ENCODE measurements at places on chromosomes 11 and 22.
A peak's percentile ranks its signal among the peaks of the same experiment; 100 is the strongest.

- DNase-seq: no peak
Measured at GRCh38 chr22:43207849-43208702, 21.1 kb upstream of the TTLL12 start.

DNA sequence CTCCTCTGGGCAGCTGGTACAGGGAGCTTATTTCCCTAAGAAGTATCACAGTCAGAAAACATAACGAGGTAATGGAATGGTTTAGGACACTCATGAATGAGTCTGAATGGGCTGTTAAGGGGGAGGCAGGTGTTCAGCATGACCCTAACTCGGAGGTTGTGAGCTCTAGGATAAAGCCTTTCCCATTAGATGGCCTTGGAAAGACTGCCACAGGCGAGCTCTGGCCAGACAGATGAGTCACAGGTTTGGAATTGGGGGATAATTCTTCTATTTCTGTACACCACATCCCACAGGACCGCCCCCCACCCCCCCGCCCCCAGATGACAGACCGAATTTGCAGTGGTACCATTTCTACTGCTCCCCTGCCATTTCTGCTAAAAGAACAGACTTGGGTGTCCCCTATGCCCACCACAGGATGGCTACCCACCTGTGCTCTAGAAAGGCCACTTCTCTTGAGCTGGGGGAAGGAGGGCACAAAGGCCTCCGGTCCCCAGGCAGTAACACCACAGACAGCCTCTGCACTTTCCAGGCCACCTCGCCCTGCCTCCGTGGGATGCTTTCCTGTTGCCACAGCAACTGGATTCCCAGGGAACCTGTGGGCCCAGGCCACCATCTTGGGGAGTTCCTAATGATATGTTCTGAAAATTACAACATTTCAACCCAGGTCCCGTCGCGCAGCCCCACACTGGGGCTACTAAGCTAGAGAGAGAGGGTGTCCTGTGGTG lies 76.7 kb downstream of the TRIM29 start:
- no peak for DNase-seq

GRCh38 chr11:118911880-118912741 lies 13.6 kb downstream of the BCL9L start:
- peak; percentile 82 for DNase-seq

GRCh38 chr22:41636467-41636866 lies 15.4 kb downstream of the XRCC6 start:
- DNase-seq: peak; percentile 52

- DNase-seq: no peak
Measured at GRCh38 chr11:34706709-34707461, 86.0 kb downstream of the EHF start.

GRCh38 chr11:71139516-71140205 lies 112.7 kb downstream of the SHANK2 start:
- DNase-seq: peak; percentile 40

- DNase-seq: peak; percentile 95
Measured at GRCh38 chr11:118415739-118416068, 14.3 kb downstream of the ATP5MG start.

- DNase-seq: no peak
Measured at GRCh38 chr22:17785185-17786184, 11.2 kb upstream of the BID start.

DNA sequence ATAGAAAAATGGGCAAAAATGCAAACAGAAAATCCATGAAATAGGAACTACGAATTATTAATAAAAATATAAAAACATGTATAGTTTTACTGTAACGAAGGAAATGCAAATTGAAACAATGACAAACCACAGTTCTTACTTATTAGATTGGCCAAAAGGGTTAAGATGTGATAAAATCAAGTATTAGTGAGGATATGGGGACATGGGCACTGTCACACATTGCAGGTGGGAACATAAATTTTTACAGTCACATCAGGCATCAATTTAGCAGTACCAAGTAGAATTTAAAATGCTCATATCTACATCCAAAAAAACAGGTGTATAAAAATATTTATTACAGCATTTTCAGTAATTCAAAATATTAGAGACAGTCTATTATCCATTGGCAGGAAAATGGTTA lies 353.2 kb upstream of the API5 start:
- no peak for DNase-seq

DNA sequence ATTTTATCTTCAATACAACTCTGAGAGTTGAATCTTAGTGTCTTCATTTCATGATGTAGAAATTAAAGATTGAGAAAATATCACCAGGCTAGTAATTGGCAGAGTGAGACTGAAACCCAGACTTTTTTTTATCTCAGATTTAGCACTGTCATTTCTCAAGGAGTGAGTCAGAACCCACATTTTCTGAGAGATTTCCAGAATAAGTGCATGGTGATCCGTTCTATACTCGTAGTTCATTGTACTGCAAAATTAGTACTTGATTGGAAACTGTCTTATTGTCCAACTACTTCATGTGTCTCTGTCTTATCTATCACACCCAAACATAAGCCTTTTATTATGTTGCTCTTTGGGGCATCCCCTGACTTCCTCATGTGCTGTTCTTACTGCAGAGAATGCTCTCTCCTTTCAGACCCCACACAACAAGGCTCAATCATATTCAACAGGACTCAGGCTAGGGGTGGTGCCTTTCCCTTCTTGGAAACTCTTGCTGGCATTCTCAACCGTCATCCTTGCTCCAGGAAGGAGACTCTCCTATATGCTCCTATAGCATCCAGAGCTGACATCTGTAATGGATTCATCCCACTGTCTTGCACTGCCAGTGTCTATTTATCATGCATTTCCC lies 76.7 kb upstream of the BLID start:
- peak; percentile 67 for DNase-seq

DNA sequence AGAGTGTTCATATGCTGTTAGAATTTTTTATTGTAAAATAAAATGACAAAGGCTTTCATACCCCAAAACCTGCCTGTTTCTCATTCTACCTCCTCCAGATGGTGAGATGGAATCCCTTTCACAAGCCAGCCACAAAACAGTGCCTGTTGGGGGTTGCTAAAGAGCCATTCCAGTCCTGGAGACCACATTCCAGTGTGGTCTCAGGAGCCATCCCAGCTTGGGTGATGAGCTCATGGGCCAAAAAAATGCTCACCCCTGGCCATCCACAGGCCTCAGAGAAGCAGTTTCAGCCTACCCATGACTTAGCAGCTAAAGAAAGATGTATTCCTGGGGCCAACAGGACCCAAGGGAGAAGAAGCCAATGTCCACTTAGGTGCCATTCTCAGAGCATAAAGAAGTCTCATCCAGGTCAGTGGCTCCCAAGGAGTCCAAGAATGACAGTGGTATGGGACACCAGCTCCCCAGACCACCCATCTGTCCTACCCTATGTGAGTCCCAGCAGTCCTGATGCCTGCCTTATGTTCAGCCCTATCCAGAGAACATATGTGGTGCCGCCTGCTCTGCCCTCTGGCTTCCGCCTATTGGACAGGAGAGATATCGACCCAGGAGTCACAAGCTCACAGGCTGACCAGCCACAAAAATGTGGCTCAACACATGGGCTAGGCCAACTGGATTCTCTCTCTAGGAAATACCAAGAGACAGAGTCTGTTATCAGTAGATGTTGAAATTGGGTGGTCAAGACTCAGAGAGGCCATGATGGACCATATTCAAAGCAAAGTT lies 26.4 kb downstream of the C11orf91 start:
- DNase-seq: peak; percentile 21

DNA sequence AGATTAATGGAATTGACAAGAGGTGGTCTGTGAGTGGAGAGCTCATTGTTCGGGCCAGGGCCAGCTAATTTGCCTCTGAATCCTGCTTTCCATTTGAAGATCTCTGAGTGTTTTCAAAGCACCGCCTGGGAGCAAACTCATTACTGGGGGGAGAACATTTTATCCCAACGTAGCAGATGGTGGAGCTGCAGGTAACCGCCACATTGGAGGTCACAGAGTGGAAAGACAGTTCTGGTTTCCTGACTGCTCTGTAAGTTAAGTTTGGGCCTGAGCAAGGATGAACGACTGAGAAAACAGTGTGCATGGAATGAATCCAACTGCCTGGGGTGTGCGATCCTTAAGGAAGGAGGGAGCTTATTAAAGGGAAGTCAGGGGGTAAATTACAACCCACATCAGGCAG lies 30.5 kb downstream of the LMO2 start:
- no peak for DNase-seq

Measured in fibroblast of gingiva (primary cell).